ENCODE measurements at places on chromosomes 16 and 17. TPM values are rescaled to one million over a fixed set of nuclear protein-coding genes. Genes with fewer than 3 reads are reported as not detected.

TNFRSF12A gene
- 24.0 TPM for total RNA-seq

PIK3R5 gene
- total RNA-seq = 0.29 TPM

GRCh38 chr17:43327421-43327820 is 71.4 kb upstream of the ARL4D start:
- no peak for DNase-seq

DPEP3 gene
- not detected for total RNA-seq

TNFRSF13B gene
- not detected for total RNA-seq

WRAP53 gene
- 10.2 TPM for total RNA-seq

- no peak for DNase-seq
Observed at GRCh38 chr17:63842173-63842539, 329 bp downstream of the SMARCD2 start.

GRCh38 chr16:78218856-78219651 is 119.6 kb downstream of the WWOX start:
- no peak for DNase-seq

DNA sequence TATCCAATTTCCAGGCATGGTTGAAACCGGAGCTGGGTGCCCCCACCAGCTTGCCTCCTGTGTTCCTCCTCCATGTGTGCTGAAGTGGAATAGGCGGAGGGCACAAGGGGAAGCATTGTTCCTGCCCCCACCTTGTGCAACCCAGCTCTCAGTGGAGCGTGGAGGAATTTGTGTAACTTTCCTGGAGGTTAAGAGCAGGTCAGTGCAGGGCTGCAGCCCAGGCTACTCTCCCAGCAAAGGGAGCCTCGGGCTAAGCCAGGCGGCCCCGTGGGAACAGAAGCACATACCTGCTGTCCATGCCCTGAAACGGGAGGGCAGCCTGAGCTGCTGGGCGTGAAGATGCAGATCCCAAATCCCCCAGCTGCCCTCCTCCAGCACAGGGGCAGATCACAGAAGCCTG is 158.8 kb upstream of the LHX1 start:
- DNase-seq = no peak

CD2BP2 gene
- 68.9 TPM for total RNA-seq

DNA sequence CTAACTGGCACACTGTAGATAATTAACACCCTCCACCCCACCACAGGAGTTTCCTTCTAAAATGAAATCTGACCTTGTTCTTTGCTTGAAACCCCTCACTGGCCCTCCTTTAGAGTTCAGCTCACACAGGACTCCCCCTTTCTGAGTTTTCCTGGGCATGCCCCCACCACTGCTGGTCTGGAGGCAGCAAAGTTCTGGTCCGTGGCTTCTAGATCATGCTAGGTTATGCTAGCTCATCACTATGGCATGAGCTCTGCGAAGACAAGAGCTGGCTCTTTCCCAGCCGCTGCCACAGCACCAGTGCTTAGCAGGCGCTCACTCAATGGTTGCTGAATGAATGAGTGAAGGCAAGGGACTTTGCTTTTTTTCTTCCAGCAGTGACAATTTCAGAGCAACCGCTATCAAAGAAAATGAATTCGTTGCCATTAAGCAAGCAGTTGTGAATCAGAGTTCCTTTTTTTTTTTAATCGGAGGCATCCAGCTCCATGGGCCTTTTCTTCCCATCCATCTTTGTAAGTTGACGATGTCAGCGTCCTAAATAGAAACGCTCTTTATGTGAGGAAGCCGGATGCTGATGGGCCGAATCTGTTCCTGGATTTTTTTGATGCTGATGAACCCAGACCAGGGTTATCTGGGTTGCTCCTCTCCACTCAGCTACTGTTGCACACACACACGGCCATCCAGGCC is 80.8 kb upstream of the NOL11 start:
- no peak for DNase-seq

CTRB1 gene
- not detected for total RNA-seq

GRCh38 chr17:49637050-49637449 is 40.8 kb downstream of the SPOP start:
- DNase-seq = no peak

MYBBP1A gene
- total RNA-seq = 63.7 TPM

GRCh38 chr16:97822-98221 is 19.8 kb downstream of the MPG start:
- DNase-seq = no peak

GRCh38 chr16:59469266-59469665 is 735.1 kb upstream of the GOT2 start:
- no peak for DNase-seq

EPN3 gene
- total RNA-seq = 72.1 TPM

DNA sequence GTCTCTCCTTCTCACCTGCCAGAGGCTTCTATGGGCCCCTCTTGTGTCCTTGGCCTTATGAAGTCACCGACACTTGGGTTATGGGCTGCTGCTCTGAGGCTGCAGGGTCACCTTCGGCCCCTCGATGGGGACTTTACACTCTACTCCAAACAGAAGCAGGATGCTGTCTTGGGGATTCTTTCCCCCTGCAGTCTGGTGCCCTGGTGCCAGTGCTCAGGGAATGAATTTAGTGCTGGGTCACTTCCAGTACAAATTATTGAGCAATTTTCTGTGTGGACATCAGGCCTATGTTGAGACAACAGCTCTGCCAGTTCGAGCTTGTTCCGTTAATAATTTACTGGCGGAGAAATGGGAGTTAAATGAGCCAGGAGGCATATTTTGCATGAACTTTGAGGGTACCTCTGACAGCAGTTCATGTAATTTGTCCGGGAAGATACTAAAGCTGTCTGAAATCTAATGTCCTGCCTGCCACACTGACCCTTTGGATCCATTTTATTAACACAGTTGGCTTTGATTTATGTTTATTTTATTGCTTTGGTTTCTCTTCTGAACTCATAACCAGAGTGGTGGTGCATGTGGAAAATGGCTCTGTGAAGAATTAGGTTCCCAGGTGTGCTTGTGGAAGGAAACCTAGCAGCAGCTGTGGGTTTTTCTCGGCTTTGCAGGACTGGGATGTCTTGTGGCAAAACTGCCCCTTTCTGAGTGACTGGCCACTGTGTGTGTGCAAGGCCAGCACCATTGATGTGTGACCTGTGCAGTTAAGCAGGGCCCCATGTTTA is 34.1 kb upstream of the DHX8 start:
- no peak for DNase-seq

GRCh38 chr17:17725011-17725751 is 43.9 kb downstream of the RAI1 start:
- no peak for DNase-seq

TPPP3 gene
- total RNA-seq = 44.5 TPM

DNA sequence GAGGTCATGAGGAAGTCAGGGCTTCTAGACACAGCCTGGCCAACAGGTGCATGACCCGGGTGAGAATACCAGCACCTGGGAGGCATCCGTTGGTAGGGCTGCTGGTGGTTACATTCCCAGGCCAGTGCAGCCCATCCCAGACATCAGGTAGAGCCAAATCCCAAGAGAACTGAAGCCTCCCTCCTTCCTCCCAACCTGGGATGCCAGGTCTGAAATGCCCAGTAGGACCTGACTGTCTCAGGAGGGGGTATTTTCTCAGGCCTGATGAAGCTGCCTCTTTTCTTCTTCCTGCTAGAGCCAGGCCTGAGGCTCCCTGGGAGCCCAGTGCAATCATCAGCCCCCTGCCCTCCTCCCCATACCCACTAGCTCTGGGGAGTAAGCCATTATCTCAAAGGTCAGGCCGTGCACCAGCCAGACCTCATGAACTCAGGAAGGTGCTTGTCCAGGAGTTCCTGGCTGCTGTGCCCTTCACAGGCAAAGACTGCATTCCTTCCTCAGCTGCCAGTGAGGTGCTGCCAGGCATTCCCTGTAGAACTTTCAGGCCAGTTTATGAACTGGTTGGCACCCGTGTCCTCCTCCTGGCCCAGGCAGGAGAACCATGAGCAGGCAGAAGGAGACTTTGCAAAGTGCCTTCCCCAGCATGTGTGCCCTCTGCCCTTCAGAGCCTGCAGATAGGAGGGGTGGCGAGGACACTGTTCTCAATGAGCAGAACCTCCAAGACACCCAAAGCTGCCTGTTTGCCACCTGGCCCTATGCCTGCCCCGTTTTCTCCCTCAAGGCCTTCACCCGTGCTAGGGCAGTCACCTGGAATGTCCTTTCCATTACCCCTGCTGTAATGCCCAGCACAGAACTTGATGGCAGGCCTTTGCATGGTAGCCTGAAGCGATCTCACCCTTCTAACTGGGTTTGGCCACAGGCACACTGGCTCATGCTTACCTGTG is 7.6 kb downstream of the TBX2 start:
- DNase-seq = no peak

DNA sequence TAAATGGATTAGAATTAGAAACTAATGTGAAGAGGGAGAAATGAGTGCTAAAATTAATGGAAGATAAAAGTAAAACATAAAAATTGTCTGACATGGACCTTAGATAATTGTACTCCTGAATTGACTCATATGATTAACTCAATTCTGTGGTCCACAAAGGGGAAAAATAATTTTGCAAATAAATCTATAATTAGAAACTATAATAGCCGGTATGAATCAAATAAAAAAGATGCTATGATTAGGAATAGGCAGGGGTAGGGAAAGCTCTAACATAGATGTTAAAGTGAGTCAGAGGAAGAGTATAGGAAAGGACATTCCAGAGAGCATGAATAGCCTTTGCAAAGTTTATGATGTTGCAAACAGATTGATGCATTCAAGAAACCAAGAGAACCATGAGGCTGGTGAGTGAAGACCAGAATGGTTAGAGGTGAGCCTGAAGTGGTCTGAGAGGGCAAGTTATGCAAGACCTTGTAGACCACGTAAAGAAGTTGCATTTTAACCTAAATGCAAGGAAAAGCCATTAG is 262.1 kb upstream of the CA10 start:
- DNase-seq = no peak

ANKFN1 gene
- 4.0 TPM for total RNA-seq

MEOX1 gene
- total RNA-seq = 17.2 TPM

DNA sequence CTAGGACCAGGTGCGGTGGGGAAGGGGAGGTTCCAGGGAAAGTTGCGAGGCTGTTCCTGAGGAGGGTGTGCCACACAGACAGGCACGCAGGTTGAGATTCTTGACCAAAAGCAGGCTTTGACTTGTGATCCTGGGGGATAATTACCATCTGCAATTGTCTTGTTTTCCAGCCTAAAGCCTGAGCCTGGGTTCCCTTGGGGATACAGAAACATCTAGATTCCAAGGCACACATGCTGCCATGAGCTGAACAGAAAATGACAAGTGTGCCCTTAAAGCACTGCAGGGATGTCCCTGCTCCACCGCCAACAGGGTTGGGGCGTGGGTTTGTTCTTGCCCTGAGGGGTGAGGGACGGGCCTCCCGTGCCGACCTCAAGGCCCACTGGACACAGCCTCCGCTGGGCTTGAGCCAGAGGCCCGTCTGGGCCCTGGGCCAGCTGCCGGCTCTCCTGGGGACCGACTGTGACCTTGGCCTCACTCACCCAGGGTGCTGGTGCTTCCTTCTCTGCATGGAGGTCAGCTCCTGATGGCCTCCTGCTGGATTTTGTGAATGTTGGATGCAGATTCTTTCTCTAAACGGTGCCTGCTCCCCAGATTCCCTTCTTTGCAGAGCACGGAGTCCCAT is 14.0 kb downstream of the CA5A start:
- no peak for DNase-seq

GRCh38 chr17:73508931-73509605 is 135.2 kb downstream of the SDK2 start:
- no peak for DNase-seq

VPS35L gene
- total RNA-seq = 62.0 TPM

GRCh38 chr16:30997725-30998711 is 12.4 kb downstream of the STX1B start:
- DNase-seq = no peak

DNA sequence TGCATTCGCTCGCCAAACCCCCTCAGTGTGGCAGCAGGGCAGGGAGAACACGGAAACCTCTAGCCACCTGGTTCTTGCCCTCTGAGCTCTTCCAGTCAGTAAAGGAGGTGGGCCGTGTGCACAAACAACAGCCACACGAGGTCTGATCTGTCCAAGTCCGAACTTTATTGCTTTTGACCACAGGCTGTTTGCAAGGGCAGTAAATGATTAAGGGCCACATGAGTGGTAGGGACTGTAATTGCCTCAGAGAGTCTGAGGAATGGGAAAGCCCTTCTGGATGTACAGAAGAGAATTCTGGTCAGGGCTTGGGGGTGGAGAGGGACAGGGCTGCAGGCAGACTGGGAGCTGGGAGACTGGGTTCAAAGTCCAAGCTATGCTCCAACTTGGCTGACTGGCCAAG is 75.7 kb upstream of the LHX1 start:
- no peak for DNase-seq

GRCh38 chr16:56226187-56226586 is 34.9 kb downstream of the GNAO1 start:
- no peak for DNase-seq

DNA sequence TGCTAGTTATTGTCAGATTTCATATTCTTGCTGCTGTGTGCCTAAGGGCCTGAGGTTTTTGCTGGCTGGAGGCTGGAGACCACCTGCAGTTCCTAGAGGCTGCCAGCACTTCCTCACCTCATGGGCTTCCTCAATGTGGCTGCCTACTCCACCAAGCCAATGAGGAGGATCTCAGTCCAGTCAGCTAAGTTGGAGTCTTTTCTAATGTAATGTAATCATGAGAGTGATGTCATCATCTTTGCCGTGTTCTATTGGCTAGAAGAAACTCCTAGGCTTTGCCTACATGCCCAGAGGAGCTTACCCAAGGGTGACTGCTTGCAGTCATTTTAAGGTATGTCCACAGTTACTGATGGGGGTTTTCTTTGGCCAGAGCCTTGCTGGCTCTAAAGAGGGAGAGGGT is 53.0 kb downstream of the SOCS3 start:
- DNase-seq = no peak

DNA sequence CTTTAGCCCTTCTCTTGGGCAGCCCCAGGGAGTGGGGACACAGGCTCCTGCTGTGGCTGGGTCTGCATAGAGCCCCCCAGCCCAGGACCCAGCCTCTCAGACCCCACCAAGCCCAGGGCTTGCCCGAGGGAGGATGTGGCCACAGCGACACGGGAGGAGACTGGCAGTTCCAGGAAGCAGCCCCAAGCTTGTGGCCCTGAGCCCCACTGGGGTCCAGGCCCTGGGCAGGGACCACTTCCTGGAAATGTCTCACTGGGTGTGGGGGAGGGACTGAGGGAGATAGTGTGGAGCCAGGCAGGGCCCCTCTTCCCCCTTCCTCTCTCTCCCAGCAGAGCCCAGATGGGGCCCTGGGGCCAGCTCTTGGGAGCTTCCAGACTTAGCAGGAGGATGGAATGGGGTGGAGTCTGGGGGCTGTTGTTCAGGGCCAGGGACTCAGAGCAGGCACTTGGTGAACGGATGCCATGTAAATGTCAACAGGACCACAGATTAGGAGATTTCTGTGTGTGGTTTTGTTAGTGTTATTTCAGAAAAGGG is 35.3 kb downstream of the ADGRG5 start:
- peak; percentile 49 for DNase-seq

GRCh38 chr16:48393485-48394354 is 8.5 kb upstream of the SIAH1 start:
- no peak for DNase-seq

GRCh38 chr17:4395111-4395478 is 28.6 kb upstream of the UBE2G1 start:
- no peak for DNase-seq

All from type B pancreatic cell (in vitro differentiated cells).